ENCODE measurements at places on chromosomes 11 and 22.

- DNase-seq = no peak
These were observed 49.6 kb upstream of the NECTIN1 start for GRCh38 chr11:119778391-119779194.

DNA sequence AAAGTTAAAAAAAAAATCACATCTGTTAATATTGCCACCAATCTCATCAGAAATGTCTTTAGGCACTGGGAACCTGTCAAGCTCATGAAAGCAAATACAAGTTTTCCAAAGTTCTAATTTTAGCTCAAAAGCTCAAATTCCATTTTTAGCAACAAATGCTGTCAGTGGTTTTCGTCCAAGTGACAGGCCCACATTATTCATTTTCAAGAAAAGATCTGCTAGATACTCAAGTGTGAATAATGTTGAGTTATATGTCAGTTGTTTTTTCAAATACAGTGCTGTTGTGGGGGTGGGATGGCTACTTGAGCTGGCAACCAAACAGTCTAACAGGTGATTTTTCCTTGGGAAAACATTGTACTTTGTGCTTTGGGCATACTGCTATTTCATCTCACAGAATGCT lies 1072.6 kb downstream of the OPCML start:
- DNase-seq = no peak

DNA sequence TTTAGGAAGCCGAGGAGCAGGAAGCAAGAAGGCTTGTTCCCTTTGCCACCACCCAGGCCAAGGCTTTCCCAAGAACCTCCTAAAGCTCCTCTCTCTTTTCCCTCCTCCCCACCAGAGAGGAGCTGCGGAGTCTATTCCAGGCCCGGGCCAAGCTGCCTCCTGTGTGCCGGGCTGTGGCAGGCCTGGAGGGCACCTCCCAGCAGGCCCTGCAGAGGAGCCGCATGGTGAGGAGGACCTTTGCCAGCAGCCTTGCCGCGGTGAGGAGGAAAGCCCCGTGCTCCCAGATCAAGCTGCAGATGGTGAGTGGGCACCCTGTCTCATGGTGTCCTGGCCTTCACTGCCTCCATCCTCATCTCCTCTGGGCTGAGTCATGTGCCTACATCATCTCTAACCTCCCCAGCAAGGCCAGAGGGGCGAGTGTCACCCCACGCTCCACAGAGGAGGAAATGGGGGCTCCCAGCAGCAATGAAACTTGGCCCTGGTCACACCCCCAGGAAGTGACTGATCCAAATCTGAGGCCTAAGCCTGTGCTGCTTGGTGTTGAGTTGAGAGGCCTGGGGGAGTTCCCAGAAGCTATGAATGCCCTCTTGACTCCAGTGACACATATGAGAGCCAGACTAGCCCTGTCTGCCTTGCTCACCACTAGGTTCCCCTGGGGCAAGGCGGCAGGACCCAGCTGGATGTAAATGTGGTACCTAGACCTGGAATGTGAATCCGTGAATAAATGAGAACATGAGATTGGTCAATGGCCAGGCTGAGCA lies 104.2 kb downstream of the MYO18B start:
- DNase-seq = no peak

GRCh38 chr22:47016631-47017030 lies 254.2 kb downstream of the TBC1D22A start:
- DNase-seq = peak; percentile 41

DNA sequence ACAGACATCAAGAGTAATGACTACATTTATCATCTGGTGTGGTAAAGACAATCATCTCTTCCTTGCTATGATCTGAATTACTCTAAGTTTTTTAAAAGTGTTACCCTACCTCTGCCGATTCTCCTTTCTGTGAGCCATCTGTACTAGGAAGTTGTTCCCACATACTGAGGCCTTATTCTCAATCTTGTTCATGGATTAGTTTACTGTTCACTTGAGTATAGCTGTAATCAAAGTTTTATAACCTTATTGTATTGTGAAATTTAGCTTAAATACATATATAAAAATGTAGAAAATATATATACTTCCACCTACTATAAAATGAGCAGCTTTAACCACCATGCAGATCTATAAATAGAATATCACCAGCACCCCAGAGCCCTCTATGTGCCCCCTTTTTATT lies 2.4 kb upstream of the OR8D2 start:
- no peak for DNase-seq

DNA sequence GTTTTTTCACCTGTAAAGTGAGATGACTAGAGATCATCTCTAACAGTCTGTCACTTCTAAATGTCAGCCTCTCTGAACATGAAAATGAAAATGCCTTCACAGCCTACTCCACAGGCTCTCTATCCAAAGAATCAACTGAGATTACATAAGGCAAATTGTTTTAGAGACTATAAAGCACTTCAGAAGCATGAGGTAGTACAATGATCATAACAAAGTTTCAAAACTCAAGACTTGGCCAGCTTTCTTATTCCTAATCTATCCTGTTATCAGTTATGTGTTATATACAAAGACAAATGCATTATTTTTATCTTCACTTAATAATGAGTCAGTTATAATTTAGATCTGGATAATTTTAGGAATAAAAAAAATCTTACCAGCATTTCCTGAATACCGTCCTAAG lies 20.3 kb upstream of the CEP126 start:
- DNase-seq = no peak

GRCh38 chr11:63940786-63941185 lies 2.0 kb downstream of the NAA40 start:
- no peak for DNase-seq

- DNase-seq = no peak
These were observed 162.3 kb upstream of the GRK3 start for GRCh38 chr22:25402160-25402500.

DNA sequence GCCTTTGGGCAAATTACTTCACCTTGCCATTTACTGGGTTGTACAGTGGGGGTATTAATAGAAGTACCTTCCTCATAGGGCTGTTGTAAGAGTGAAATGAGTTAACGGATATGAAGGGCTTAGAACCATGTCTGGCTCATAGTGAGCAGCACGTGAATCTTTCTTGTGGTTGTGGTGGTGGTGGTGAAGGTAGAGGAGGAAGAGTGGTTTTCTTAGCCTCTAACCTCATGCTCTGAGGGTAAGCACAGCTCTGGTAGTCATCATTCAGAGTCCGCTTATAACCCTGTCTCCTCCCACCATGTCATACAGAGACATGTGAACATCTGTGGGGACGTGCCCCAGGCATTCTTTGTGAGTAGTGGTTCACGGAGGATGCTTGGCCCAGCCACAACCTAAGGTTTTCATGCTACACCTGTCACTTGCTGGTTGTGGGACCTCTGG lies 43.6 kb downstream of the TEAD1 start:
- DNase-seq = no peak

DNA sequence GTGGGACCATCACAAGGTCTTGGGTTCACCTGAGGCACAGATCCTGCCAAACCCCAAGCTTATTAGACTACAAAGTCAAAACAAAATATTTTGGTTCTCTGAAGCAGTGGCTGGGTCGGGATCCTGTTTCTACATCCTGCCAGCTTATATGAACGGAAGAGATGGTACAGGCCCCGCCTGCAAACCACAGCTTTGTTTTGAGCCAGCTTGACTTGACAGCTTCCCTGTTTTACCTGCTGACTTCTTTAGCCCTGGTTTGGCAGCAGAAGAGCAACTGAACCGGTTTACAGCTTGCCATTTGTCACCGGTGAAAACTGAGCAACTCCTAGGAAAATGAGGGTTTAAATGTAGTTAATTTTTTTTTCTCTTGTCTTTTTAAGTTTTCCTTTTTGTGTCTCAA lies 11.4 kb downstream of the PACS1 start:
- no peak for DNase-seq

DNA sequence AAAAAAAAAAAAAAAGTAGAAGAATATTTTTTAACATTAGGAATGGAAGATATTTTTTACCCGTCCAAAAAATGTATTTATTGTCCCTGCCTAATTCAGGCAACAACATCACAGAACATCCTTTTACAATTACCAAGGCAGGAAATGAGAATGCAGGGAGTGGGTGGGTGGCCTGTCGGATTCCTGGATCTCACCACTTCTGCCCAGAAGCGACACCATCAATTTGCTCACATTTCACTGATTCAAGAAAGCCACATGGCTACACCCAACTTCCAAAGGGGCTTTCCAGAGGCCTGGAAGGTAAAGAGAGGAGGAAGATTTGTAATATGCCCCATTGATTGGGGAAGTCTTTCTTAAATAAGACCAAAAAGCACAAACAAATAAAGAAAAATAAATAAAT lies 93.8 kb upstream of the CLPB start:
- no peak for DNase-seq
